ENCODE measurements at places on chromosomes 16 and 17. TPM values are rescaled to one million over a fixed set of nuclear protein-coding genes. Genes with fewer than 3 reads are reported as not detected.

The TBX21 gene
- not detected for total RNA-seq

The KRT27 gene
- not detected for total RNA-seq

The CUEDC1 gene
- 6.9 TPM for total RNA-seq

The RAC3 gene
- 18.7 TPM for total RNA-seq

The KCNH4 gene
- not detected for total RNA-seq

The ZACN gene
- not detected for total RNA-seq

- DNase-seq, result no peak
Measured at GRCh38 chr17:82583720-82584234, 64.2 kb downstream of the FOXK2 start.

- DNase-seq, result no peak
Measured at GRCh38 chr17:50830994-50831393, 4.4 kb upstream of the WFIKKN2 start.

DNA sequence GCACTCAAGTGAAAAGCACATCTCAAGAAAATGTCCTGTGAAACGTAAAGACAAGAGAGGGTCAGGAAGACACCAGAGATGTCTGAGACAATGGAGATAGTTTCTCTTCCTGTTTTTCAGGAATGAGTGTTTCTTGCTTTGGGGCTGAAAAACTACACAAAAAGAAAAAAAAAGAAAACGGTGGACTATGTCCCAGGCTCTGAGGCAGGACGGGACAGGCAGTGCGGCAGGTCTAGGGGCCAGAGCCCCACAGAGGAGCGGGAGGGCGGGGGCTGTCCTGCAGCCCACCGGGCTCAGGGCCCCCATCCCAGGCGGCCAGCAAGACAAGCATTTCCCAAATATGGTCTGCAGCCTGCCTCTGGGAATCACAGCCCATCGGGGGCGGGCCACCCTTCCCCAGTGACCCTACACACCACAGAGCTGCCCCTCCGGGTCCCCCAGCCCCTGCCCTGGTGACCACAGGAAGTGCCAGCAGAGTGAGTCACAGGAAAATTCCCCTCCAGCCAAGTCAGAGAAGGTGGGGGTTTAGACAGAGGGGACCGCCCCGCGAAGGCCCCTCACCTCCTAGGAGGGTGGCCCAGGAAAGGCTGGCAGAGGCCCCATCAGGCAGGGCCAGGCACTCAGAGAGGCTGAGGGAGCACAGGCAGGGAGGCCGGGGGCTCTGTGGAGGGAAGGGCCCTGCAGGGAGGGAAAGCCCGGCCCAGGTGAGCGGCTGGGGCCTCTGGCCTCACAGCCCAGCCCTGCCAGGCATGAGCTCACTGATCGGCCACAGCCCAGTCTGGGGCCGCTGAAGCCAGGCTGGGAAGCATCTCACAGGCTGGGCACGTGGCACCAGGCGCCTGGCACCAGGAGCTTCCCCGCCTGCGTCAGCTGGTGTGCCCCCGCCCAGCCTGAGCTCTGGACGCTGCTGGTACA is 6.3 kb downstream of the BCAR1 start:
- peak; percentile 69 for DNase-seq

GRCh38 chr17:80689129-80689619 is 144.5 kb downstream of the RPTOR start:
- DNase-seq, result no peak

- no peak for DNase-seq
Measured at GRCh38 chr16:3138823-3139426, 4.1 kb downstream of the ZNF213 start.

DNA sequence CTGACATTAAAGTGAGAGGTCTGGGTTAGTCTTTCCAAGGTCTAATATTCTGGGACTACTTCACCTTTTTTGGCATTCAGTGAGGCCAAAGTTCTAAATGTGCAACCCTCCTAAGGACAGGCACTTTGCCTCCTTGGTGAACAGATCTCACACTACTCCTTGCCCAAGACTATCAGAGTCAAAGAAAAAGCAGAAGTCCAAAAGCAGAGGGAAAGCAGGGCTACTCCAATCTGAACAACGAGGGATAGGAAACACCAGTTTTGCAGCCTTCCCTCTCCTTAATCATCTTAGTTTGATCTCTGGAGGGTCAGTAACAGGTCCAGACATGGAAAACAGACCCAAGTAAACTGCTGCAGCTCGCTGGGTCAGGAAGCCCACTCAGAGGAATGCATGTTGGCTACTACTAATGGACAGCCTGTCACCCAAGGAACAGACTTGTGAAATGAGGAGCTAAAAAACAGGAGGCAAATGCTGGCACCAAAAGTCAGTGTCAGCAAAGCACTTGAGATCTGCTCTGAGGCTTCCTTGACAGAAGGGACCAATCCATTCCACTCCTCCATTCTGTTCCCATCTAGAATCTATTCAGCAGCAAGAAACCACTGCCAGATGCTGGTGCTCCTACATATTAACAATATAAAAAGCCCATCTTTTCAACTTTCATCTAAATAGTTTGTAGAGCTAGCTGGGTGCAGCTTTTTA is 29.9 kb downstream of the DCUN1D3 start:
- no peak for DNase-seq

- no peak for DNase-seq
Measured at GRCh38 chr17:80476877-80477646, 655 bp upstream of the NPTX1 start.

GRCh38 chr17:60908324-60908723 is 230.7 kb downstream of the BCAS3 start:
- no peak for DNase-seq

GRCh38 chr17:73743518-73744201 is 99.4 kb upstream of the SDK2 start:
- no peak for DNase-seq

DNA sequence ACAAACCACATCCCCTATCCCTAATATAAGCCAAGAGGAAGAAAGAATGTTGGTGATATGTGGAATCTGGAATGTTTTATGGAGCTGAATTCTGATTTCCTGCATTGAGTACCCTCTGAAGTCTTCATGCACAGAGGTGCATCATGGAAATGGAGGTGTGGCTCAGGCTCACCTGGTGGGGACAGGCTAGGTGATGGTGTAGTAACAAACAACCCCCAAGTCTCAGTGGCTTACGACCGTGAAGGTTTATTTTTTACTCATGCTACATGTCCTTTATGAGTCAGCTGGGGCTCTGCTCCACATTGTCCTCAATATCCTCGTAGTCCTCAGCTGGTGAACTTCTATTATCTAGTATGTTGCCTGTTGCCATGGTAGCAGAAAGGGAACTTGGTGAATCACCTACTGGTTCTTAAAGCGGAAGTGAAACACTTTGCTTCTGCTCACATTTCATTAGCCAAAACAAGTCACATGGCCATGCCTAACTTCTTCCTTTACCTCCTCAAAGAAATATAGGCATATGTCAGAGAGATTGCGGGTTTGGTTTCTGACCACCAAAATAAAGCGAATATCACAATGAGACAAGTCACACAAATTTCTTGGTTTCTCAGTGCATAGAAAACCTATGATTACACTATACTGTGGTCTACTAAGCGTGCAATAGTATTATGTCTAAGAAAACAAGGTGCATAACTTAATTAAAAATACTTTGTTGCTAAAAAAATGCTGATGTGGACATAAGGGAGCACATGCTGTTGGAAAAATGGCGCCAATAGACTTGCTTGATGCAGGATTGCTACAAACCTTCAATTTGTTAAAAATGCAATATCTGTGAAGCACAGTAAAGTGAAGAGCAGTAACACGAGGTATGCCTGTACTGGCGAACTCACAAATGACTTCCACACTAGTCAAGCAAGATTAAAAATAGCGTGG is at the start of gene PMFBP1:
Gene PMFBP1 (minus strand): TSS at position 51 of the 930 bp plus-strand sequence. CDS start 947 bp downstream, outside the sequence.
- DNase-seq, result peak; percentile 87
